Activated CD4-positive, alpha-beta T cell treated with anti-CD3 and anti-CD28 coated beads, Interleukin-2, amount 10 ng/mL, durations not matched to agents 7 days and 5 days (primary cell): ENCODE measurements at places on chromosomes 4 and X.
A peak's percentile ranks its signal among the peaks of the same experiment; 100 is the strongest.

DNA sequence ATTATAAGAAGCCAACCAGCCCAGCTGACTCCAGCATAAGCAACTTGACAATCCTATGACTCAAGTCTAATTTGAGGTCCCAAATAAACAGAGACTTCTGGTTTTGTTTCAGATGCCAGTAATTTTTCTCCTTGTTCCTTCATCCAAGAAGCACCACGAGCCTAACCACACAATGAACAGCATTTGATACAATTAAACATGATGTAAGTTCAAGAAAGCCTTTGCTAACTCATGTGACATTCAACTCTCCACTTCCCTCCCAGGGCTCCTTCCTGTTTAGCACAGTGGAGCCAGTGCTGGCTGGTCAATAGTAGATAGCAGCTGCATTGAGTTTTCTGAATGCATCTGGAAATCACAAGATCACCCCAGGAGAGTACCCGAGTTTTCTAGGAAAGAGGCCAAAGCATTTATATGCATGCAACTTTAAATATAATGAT is 206.3 kb downstream of the ARHGAP24 start:
- DNase-seq: no peak

DNA sequence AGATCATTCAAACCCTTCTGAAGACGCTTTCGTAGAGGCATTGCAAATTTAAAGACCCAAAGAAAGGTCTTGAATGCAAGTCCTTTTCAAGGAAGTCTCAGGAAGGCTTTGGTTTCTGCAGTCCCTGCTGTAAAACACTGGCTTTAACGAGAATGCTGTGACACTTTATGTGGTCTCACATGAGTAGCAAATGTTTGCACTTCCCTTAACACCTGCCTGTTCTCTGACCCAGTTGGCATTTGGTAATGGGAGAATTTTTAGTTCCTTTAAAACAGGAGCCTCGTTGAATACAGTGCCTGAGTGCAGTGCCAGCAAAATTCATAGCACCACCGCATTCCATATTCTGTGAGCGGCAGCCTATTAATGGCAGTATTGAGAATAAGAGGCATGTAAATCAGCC is 330.5 kb upstream of the PRKX start:
- no peak for DNase-seq

DNA sequence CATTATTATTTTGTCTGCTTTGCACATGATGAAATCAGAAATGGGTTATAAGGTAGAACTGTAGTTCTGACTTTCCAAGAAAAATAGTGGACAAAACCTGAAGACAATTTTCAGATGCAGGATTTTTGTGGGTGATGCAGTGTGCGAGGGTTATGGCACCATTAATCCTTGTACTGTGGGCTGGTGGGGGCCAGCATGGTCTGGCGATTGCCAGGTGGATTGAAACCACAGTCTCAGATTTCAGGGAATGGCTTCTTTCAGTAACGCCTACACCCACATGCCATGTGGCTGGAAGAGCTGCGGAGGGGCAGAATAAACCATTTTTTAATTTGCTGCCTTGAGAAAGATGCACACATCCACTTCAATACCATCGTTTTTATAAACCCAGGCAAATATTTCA is 150.5 kb downstream of the ARSF start:
- DNase-seq: no peak

- peak; percentile 15 for DNase-seq
These were observed 29.6 kb downstream of the PDK3 start for GRCh38 chrX:24494647-24495075.

- no peak for DNase-seq
These were observed 261.5 kb downstream of the GPC3 start for GRCh38 chrX:133723930-133724329.

DNA sequence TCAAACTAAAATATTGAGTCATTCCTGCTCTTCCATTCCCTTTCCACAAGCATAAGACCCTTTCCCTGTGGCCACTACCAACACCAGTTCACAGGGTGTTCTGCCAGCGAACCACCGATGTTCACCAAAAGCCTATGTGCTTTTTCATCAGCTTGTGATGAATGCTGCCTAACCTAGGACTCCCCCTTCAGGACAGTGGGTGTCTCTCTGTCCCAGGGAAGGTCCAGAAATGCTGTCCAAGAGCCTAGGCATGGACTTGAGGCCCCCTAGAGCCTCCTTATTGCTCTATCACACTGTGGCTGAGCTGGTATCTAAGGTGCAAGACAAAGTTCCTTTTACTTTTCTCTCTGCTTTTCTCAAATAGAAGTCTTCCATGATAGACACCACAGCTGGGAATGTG is 1015.6 kb downstream of the PCDH19 start:
- DNase-seq: no peak

DNA sequence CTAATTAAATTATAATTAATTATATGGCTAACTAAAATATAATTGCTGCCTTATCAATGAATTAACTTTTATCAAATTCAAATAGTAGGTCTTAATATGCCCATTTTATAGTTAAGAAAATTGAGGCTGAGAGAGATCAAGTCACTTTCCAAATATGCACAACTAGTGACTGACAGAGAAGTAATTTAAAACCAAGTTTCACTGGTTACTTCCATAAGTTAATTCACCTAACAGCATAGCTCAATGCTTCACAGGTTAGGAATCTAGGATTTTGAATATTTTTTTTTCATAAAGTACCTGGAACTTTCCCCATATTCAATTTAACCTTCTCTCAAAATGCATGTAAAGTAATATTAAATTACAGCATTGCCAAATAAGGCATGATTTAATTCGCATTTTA is 134.4 kb upstream of the VEGFC start:
- DNase-seq: no peak

GRCh38 chr4:14862891-14863290 is 139.4 kb upstream of the CPEB2 start:
- DNase-seq: no peak

DNA sequence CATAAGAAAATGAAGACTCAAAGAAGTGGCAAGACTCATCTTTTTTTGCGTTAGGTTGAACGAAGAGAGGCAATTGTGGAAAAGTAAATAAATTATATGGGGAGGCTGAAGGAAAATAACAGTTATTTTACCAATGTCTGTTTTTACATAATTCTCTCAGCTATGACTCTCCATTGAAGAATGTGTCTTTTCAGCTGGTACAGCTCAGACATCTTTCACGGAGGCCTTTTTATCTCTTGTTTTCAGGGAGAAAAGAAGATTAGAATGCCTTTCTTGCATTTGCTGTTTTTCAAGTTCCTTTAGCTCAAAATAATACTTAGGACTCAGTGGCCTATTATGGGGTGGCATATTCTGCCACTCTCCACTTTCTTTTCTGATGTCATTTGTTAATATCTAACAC is 153.0 kb downstream of the ADAM29 start:
- no peak for DNase-seq

DNA sequence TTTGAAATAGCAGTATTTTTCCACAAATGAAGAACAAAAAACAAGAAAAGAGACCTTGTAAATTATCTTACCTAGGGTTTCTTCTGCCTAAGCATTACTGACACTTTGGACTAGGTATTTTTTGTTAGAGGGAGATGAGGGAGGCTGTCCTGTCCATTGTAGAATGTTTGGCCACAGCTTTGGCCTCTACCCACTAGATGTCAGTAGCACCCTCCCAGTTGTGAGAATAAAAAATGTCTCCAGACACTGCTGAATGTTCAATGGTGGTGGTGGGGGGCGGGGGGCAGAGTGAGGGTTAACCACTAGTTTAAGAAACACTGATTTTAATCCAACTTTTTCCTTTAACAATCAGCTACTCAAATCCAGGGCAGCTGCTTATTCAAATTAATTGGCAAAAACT is 25.8 kb downstream of the OTUD4 start:
- DNase-seq: no peak

DNA sequence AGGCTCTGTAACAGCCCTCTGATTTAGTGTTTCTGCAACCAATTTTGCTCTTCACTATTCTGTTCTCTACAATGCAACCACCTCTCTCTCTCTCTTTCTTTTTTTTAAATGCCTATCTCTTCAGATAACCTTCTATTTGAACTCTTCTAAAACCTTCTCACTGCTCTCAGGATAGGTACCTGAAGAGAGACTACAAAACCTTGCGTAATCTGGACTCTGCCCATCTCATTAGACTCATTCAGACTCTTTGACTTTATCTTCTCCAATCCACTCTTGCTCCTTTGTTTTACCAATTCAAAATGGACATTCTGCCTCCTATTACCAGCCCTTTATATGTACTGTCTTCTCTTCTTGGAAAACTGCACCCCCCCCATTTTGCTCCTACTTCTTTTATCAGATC is 291.6 kb downstream of the CAMK2D start:
- no peak for DNase-seq

- peak; percentile 17 for DNase-seq
These were observed 3.1 kb downstream of the ZNF827 start for GRCh38 chr4:145935253-145936141.

DNA sequence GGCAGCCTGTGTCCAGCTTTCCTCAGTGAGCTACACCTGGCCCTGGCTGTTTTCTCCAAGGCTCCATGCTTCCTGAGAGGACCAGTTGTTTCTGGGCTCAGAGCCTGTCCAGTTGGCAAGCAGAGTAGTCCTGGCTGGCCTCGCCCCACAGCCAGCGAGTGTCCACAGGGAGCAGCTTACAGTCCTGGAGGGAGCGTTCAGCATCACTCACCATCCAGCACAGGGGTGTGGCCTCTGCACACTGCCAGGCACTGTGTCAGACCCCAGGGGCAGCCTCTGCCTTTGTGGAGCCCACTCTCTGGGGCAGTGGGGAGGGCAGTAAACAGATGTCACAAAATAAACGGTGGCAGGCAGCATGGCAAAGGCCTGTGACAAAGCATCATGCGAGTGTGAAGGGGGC is 23.9 kb downstream of the EVC start:
- no peak for DNase-seq

- DNase-seq: no peak
These were observed 233.1 kb upstream of the SPRY1 start for GRCh38 chr4:123163501-123163900.

DNA sequence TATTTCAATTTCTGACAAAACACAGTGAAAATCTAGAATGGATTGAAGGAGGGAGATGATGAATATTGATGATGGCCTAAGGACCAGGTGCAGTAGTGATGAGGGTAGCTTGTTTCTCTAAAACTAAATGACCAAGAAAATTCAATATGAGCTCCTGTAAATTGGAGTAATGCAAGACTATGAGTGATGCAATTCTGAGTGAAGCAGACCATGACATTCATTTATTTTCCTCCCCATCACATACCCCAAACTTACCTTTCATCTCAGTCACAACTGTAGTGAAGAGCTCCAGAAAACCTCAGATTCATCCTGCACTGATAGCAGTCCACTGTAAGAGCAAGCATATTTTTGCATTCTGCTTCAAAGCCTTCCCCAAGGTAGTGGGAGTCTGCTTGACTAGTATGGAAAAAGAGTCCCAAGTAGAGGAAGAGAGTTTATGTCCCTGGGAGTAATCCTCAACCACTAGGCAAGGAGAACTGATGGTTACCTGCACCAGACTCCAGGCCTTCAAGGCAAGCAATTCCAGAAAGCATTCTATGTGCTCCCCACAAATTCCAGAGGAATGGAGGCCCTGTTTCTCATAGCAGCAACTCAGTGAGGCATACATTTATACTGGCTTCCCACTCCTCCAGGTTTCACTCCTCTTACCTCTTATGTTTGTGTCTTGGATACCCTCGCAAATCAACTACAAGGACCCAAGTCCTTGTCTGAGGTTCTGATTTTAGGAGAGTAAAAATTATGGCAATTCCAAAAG is 47.2 kb downstream of the CXCL1 start:
- DNase-seq: no peak
